Stimulated activated CD4-positive, alpha-beta T cell treated with anti-CD3 and anti-CD28 coated beads, Interleukin-1b, Interleukin-23, amount 100 ng/mL, for 1 hour (primary cell): ENCODE measurements at places on chromosomes 7 and 10.

DNA sequence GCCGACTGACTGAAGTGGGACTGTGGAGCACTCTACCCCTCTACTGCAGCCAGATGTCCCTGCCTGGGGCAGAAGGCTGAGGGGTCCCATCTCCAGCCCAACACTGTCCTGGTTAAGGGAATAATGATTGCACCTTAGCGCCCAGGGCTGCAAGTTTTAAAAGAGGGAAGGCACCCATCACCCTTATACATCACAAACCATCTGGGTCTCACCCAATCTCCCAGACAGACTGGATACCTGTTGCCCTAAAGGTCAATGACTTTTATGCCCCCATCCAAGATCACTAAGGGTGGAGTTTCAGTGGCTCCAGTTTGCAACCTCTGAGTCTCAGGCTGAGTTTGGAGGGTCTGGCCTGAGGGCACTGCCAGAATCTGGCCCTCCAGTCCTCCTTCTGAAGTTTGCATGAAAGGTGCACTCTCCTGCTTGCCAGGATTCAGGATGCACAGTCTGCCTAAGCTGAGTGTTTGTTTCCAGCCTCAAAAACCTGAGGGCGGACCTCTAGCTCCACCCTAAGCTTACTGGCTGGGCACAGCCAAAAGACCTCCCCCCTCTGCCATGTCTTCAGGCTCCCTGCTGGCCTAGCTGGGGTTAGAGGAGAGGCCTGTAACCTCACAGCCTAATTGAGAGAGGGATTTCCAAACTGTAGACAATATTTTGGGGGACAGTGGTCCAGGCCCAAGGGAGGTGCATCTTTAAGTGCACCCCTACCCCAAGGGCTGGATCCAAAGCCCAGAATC is 2.5 kb upstream of the EMX2 start:
- DNase-seq, result no peak

DNA sequence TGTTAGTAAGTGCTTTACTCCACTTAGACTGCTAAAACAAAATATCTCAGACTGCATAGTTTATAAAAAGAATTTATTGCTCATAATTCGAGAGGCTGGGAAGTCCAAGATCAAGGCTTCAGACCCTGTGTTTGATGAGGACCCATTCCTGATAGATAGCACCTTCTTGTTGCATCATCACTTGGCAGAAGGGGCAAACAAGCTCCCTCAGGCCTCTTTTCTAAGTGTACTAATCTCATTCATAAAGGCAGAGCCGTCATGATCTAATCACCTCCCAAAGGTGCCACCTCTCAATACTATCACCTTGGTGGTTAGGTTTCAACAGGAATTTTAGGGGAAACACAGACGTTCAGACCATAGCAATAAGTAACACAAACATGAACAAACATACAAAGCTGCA is 55.4 kb downstream of the CRPPA start:
- DNase-seq, result no peak

DNA sequence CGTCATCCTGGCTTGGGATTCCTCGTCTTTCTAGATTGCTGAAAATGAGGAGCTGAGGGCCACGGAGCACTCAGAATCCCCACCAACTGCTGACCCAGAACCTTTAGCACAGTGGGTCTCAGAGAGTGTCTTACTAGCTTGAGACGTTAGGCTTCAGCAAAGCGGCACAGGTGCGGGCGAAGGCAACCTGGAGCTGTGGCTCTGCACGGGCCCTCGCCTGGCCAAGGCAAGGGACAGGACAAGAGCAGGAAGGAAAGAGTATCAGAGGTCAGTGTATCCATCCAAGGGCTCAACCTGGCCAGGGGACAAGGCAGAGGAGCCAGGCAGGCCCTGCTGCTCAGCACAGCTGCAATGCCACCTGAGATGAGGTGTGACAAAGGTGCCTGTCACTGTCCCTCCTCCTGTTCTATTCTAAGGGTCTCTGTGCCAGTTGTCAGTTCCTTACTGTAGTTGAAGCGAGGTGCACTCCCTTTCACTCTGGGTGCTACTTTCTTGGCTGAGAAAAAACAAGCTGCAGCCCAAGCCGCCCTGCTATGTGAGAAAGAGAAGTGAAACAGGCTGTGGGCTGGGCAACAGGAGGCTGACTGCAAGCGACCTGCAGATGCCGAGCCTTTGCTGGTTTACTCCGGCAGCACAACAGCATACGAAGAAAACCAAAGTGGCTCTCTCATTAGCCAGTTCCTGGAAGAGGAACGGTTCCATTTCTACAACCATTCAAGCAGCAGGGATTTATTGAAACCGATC is 33.3 kb upstream of the KDM7A start:
- no peak for DNase-seq

DNA sequence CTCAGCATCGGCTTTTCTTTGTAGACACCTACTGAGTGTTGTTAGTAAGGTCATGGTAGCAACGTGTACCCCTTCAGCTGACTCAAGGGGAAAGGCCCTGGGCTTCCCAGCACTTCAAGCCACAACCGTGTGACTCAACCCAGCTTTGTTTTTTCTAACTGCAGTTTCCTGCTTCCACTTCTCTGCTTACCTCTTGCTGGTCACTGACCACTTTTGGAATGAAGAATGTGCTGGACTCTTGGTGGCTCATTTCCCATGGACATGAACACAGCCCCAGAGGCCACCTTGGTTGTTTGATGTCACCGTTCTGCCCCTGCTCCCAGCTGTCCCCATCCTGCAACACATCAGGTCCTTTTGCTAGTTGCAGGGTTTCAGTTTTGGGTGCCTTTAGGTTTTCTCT is 69.5 kb upstream of the ZNF438 start:
- DNase-seq, result peak; percentile 37

DNA sequence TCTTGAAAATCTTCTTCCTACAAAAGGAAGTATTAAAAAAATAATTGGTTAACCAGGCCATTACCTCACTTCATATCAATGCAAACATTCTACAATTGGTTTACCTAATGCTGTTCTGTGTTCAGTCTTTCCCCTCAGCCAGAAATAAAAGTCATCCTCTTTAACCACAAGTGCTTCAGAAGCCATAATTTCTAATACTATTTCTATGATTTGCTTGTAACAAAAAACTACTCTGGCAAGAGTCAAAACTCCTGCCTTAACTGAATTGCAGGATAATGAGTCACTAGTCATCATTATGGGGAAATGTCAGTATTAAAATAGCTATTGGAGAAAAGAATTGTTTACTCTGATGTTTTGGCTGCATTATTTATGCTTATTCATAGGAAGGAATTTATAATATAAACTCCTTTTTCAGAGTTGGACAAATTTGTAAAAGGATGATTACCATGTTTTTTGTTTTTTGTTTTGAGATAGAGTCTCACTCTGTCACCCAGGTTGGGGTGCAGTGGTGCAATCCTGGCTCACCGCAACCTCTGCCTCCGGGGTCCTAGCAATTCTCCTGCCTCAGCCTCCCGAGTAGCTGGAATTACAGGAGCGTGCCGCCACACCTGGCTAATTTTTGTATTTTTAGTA is 55.5 kb upstream of the ODAD2 start:
- no peak for DNase-seq

DNA sequence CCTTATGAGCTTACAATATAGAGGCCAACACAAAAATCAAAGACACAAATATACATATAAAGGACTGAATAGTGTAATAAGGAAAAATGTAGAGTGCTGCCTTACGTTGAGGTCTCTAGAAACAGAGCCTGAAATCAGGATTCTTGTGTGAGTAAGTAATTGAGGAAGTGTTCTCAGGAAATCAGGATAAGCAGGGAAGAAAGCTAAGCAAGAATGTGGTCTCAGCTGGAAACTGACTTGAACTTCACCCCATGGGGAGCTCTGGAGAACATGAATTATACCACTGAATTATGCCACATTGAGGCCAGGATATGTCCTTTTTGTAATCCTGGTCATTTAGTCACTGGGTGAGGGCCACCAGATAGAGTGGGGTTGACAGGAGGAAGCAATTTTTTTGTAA is 191.9 kb downstream of the ETV1 start:
- no peak for DNase-seq

GRCh38 chr10:95784279-95784913 is 28.4 kb downstream of the ENTPD1 start:
- no peak for DNase-seq

DNA sequence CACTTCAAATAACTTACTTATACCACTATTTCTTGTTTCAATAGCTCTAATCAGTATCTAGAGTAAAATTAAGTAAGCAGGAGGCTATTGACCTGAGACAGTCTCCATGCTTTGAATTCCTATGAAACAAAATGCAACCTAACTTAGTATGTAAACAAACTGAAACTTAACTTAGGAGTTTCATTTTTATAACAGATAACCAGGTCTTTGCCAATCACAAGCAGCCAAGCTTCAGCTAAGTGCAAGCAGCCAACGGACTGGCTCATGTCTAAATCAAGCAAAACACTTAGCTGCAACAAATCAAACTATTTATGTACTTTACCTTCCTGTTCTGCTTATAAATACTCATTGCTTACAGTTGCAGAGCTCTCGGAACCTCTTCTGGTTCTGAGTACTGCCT is 4.4 kb upstream of the GSTK1 start:
- no peak for DNase-seq

GRCh38 chr7:5557920-5558401 is 134.3 kb upstream of the TNRC18 start:
- no peak for DNase-seq

DNA sequence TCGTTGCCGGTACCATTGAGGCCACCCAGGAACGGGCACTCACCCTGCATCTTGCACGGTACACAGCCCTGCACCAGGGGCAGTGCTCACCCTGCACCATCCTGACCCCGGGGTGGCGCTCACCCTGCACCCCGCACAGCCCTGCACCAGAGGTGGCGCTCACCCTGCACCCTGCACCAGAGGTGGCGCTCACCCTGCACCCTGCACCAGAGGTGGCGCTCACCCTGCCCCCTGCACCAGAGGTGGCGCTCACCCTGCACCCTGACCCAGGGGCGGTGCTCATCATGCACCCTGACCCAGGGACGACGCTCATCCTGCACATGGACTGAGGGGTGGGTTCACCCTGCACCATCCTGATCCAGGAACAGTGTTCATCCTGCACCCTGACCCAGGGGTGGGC is 6.4 kb downstream of the TUBGCP2 start:
- no peak for DNase-seq

DNA sequence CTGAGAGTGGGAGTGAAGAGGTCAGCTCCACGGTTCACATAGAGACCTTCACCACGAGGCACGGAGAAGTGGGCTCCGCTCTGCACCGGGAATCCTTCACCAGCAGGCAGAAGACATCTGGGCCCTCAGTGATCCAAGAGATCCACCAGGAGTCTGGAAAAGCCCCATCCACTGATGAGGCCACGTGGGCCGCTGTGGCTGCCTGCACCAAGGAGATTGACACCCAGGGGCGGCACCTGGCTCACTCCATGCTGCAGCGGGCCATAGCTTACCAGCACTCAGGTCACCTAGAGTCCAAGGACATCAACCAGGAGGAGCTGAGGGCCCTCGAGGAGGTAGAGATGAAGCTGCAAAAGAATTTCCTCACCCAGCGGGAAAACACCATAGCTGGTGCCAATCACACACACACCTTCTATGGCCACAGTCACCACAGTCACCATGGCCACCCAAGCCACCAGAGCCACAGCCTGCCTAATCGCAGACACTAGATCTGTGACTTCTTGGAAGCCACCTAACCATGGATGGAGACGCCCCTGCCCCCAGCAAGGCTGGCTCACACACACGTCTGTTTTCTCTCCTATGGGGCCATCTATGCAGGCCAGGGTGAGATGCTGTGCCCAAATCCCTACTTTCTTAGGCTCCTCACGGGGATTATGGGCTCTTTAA is 694 bp downstream of the C10orf62 start:
- DNase-seq, result no peak

- DNase-seq, result no peak
Observed at GRCh38 chr7:136066304-136067143, 89.4 kb upstream of the MTPN start.

DNA sequence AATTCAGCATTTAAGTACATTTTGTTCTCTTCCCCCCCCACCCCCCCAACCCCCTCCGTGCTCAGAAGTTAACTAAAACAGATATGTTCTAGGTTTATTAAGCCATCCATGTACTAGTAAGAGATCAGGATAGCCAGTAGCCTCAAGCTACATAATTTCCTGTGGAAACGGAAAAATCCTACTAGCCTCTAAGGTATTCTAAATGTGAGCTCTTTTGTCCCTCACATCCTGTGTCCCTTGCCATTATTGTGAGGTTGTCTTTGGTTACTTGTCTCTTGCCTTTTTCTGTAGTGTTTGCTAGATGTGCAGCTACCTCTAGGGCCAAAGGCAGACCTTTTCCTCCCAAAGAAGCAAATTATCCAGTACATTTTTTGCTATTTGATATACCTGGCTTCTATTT is 92.1 kb downstream of the BTRC start:
- DNase-seq, result no peak

DNA sequence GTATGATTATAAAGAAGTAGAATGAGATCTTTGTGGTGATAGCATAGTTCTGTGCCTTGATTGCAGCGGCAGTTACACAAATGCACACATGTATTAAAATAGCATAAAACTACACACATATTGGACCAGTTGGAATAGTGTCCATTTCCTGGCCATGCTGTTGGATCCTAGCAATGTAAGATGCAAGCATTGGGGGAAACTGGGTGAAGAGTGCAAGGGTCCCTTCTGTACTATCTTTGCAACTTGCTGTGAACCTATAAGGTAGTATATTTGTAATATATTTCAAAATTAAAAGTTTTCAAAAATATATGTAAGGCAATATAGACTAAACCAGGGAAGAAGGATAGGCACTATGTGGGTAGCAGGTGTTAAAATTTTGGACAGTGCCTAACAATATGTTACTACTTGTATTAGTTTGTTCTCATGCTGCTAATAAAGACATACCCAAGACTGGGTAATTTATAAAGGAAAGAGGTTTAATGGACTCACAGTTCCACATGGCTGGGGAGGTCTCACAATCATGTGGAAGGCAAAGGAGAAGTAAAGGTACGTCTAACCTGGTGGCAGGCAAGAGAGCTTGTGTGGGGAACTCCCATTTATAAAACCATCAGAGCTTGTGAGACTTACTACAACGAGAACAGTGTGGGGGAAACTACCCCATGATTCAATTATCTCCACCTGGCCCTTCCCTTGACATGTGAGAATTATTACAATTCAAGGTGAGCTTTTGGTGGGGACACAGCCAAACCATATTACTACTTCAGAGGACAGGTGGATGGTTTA is 71.4 kb downstream of the RGS10 start:
- DNase-seq, result no peak

DNA sequence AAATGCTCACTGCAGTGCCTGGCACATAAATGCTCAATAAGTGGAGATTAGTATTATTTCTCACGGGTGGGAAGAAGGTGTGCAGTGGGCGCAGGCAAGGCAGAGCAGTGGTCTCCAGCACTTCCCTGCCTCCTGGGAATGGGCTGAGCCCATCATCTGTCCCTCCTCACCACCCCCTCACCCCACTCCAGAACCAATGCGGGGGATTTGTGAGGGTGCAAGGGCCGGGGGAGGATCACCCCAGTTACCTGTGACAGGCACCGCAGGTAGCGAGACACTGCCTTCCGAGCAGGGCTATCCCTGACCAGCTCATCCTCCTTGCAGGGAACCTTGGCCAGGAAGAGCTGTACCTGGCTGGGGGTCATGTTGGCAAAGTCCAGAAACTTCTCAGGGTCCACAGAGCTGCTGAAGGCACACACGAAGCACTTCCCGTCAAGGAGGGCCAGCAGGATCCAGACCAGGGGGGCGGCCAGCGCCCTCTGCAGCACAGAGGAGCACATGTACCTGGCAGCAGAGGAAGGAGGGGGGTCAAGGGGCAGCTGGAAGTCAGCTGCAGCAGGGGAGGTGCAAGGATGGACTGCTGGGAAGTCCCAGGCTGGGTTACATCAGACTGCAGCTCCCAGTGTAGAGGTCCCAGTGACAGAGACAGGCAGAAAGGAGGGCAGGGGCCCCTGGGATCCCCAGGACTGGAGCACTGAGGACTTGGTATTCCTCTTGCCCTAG is 2.8 kb downstream of the CALHM3 start:
- no peak for DNase-seq

- DNase-seq, result no peak
Observed at GRCh38 chr7:76427635-76428034, 2.9 kb downstream of the ZP3 start.
